ENCODE measurements at places on chromosomes 2 and 18.

GRCh38 chr18:30828700-30829099 lies 213.8 kb downstream of the DSC3 start:
- DNase-seq = no peak

- no peak for DNase-seq
Observed at GRCh38 chr2:18883616-18884456, 294.5 kb upstream of the NT5C1B start.

DNA sequence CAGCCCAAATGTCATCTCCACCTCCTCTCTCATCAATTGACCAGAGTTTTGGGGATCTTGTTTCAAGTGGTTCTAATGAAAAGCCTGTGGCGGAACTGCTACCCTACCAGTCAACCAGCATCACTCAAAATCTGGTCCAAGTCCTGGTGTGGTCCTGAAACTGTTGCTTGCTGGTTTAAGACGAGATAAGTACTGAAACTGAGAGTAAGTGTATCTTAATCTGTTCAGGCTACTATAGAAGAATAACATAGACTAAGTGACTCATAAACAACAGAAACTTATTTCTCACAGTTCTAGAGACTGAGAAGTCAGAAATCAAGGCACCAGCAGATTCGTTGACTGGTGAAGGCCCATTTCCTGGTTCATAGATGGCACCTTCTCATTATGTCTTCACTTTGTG lies 879 bp upstream of the GALNT5 start:
- no peak for DNase-seq

- no peak for DNase-seq
Observed at GRCh38 chr2:112803691-112804521, 19.6 kb upstream of the IL1A start.

DNA sequence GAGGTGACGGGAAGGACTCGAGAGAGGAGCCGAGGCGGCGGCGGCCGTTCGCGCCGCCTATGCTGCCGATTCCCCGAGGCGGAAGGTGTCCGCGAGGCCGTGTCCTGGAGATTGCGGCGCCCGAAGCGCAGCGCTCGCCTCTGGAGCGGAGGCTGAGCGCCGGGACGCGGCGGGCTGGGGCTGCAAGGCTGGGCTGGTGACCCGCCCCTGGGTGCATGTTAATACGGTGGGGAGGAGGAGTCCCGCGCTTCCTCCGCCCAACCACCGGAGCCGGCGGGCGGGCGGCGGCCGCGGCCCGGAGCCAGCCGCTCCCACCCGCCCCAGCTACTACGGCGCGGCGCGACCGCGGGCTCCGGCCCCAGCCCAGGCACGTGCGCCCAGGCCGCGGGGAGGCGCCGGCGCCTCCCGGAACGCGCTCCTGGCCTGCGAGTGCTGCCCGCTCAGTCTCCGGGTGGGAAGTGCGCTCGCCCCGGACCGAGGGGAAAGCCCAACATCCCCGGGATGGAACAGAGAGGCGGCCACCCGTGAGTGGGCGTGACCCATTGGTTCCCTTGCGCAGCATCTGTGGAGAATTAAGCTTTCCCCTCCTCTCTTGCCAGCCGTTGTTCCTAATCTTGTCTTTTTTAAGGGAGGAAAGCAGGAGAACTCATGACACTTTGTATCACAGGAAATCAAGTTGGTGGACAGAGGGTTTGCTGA lies at the start of gene DLGAP1:
DLGAP1 (minus strand) TSS at position 195 of the 699 bp plus-strand sequence.
- no peak for DNase-seq

- DNase-seq = no peak
Observed at GRCh38 chr18:9989481-9989880, 75.7 kb downstream of the VAPA start.

DNA sequence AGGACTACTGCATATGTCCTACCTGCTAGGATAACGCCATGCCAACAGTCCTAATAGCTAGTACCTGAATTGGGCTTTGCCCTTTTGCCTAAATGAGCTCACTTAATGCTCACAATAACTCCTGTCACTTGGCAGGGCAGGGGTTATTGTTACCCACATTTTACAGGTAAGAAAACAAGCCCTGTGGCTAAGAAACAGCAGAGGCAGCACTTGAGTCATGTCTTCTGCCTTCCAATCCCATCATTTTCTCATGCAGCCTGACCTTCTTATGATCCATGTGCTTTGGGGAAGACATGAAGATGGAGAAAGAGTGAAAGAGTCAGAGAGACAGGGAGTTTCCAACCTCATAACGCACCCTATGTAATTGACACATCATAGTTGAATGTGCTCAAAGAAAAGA lies 33.6 kb upstream of the LPIN1 start:
- no peak for DNase-seq

- no peak for DNase-seq
Observed at GRCh38 chr2:129006901-129007300, 688.2 kb upstream of the HS6ST1 start.

GRCh38 chr2:54081574-54081973 lies 33.8 kb upstream of the ACYP2 start:
- no peak for DNase-seq
